ENCODE measurements at places on chromosomes 1 and 21.

DNA sequence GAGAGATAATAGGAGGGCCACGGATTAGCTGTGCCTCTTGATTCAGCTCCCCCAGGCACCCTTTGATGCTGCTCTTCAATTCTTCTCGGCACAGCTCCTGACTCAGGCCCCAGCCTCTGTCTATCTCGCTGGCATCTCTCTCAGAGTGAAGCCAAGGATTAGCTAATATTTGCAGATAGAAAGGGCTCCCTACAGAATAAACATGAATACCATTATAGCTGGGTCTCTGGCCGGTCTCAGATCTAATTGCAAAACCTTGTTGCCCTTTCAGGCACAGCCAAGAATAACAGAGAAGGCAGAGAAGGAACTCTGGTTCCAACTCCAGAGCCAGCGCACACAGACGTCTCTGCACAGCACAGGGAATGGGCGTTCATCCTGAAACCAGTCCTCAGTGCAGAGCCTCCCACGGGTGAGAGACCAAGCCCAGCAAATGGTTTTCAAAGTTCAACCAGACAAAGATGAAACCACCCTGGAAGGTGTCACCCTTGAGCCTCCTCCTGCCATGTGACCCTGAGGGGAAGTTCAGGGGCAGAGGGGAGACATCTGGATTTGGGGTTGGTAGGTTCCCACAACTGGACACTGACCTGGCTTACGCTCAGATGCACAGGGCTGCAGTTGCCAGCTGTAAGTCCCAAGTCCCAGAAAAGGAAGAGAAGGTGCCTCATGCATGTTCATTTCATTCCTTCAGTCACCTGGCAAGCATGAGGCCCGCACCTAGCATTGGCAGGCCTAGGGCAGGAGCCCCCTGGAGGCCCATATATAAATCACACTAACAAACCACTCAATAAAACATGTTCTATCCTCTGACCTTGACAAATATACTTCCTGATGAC is 394.0 kb downstream of the NPHP4 start:
- no peak for DNase-seq

DNA sequence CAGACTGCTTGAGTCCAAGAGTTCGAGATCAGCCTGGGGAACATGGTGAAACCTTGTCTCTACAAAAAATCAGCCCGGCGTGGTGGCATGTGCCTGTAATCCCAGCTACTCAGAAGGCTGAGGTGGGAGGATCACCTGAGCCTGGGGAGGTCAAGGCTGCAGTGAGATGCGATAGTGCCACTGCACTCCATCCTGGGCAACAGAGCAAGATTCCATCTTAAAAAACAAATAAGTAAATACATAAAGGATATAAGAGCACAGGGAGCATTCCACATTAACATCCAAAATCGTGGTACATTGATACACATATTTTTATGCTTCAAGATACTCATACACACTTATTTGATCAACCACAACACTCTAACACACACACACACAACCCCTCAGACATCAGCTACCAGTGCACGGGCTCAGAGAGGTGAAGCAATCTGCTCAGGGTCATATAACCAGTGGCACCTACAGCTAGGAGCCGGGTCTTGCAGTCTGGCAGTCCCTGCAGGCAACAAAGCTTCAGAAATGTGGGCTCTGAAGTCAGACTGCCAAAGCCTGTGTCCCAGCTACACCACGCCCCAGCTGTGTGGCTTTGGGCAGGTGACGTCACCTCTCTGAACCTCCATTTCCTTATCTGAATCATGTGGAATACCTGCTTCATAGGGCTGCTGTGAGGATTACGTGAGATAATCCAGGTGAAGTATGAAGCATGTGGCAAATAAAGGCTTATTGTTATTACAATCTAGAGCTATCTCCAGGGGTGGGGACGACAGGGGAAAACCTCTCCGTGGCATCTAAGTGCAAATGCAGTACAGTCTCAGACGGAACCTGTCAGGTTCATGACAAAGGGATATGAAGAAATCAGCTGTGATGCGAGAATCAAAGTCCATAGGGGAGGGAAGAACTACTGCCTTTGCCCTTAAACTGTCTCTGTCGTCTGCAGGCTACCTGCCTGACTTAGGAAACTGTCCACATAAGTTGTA is 4.8 kb upstream of the CRYBG2 start:
- peak; percentile 79 for DNase-seq

- no peak for DNase-seq
These were observed 57.2 kb downstream of the EYA3 start for GRCh38 chr1:28031173-28031572.

DNA sequence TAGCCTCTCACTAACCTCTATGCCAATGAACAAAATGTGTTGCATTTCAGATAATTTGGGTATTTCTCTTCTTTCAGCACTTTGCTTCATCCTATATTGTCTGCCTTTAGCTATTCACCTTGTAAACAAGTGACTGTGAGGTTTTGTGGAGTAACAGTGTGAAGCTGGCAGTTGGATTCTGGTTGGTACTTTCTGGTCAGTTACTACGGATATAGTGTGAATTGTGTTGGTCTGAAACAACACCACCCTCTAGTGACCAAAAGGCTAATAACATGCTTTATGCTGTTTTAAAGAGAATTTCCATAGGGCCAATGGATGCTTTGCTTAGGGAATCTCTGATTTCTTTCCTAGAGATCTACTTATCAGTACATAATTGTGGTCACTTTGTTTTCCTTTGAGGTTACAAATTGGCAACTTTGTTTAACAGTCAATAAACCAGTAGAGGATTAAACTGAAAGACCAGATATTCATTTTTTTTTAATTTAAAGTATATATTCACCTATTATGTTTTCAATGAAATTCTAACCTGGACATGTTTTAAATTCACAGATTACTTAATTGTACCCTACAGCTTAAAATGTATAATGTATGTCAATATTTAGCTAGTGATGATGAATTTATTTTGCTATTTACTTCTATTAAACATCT is 2.5 kb upstream of the PTGER3 start:
- no peak for DNase-seq

GRCh38 chr1:54415991-54416390 is 9.8 kb upstream of the SSBP3 start:
- no peak for DNase-seq

DNA sequence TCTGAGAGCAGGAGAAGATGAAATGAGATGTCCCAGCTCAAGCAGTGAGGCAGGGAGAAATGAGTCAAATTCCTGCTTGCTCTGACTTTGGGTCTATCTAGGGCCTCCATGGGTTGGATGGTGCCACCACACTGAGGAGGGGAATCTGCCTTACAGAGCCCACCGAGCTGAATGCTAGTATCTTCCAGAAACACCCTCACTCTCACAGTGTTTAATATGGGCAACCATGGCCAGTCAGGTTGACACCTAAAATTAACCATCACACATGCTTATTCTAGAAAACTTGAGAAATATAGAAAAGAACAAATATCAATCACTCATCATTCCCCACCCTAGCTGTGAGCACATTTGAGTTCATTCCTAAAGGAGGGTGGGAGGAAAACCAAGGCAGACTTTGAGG is 29.4 kb upstream of the FHAD1 start:
- no peak for DNase-seq

GRCh38 chr1:32291708-32292538 is at the start of gene HDAC1:
HDAC1 (plus strand) TSS chr1:32292083; CDS start chr1:32292170, 87 bp downstream.
- peak; percentile 98 for DNase-seq

DNA sequence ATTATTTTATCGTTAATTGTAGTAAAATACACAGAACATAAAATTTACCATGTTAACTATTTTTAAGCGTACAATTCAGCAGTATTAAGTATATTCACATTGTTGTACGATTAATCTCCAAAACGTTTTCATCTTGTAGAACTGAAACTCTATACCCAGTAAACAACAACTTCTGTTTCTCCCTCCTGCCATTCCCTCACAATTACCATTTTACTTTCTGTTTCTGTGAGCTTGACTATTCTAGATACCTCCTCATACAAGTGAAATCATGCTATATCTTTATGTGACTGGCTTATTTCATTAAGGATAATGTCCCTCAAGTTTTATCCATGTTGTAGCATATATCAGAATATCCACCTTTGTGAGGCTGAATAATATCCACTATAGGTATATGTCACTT is 156.8 kb downstream of the ST6GALNAC3 start:
- no peak for DNase-seq

GRCh38 chr1:151594143-151594625 is 17.7 kb upstream of the SNX27 start:
- peak; percentile 89 for DNase-seq

DNA sequence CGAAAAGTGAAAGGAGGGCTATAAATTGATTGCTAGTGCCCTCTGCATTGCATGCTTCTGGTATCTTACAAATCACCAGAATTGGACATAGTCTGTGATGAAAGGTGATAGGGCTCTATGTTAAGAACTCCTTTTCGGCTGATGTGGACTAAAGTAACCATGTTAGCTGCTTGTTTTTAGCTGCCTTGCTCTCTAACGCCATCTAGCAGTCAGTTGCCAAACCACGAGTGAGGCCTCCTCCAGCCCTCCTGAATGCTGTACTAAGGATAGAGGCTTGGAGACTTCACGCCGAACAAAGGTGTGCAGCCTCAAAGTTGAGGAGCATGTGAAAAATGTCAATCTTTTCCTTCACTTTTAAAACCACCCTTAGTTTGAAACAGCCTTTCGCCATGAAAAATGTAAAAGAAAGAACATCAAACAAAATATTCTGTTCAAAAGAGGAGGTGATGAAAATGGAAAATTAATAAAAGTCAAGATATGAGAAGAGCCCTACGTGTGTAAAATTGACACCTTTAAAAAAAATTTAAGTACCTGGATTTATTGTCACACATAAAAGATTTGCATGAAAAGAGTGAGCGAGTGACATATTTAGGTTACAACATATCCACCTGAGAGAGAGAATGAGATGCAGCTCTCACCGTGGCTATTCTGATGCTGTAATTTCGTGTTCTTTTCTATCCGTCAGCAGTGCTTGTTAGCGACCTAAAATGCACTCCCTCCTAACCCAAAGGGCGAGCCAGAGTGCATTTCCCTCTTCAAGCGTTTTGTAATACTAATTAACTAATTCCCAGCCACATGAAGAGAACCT is 8.1 kb downstream of the LRRC53 start:
- peak; percentile 61 for DNase-seq

GRCh38 chr1:208270651-208271141 is 26.5 kb upstream of the PLXNA2 start:
- no peak for DNase-seq

DNA sequence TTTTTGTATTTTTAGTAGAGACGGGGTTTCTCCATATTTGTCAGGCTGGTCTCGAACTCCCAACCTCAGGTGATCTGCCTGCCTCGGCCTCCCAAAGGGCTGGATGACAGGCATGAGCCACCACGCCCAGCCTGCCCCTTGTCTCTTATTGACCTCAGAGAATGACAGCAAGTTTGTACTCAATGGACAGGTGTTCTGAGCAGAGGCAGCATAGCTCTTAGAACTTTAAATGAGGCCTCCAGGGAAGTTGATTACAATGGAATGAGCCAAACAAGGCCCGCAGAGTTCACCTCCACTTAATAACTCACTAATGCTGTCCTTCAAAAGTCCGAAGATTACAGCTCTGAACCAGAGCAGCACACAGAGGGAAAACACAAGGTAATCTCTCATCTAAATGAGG is 10.9 kb downstream of the TMPRSS2 start:
- no peak for DNase-seq

GRCh38 chr1:42938645-42939615 is 19.7 kb downstream of the SLC2A1 start:
- DNase-seq: no peak

GRCh38 chr1:22949822-22950331 is 22.8 kb downstream of the LACTBL1 start:
- no peak for DNase-seq

- no peak for DNase-seq
These were observed 6.8 kb downstream of the SSU72 start for GRCh38 chr1:1567891-1568291.

GRCh38 chr1:70947835-70948234 is 99.8 kb downstream of the PTGER3 start:
- DNase-seq: no peak

- no peak for DNase-seq
These were observed 81.0 kb downstream of the HIVEP3 start for GRCh38 chr1:41837691-41838090.

- DNase-seq: no peak
These were observed 1629.3 kb downstream of the MRPL39 start for GRCh38 chr21:23977971-23978370.

- DNase-seq: peak; percentile 20
These were observed 645 bp downstream of the ATP6V0B start for GRCh38 chr1:43975249-43975961.

- DNase-seq: no peak
These were observed 2.5 kb upstream of the JUN start for GRCh38 chr1:58786184-58786926.

- no peak for DNase-seq
These were observed 3.6 kb downstream of the CHAF1B start for GRCh38 chr21:36388835-36389234.

GRCh38 chr1:154896771-154897286 is 26.7 kb upstream of the KCNN3 start:
- DNase-seq: no peak

DNA sequence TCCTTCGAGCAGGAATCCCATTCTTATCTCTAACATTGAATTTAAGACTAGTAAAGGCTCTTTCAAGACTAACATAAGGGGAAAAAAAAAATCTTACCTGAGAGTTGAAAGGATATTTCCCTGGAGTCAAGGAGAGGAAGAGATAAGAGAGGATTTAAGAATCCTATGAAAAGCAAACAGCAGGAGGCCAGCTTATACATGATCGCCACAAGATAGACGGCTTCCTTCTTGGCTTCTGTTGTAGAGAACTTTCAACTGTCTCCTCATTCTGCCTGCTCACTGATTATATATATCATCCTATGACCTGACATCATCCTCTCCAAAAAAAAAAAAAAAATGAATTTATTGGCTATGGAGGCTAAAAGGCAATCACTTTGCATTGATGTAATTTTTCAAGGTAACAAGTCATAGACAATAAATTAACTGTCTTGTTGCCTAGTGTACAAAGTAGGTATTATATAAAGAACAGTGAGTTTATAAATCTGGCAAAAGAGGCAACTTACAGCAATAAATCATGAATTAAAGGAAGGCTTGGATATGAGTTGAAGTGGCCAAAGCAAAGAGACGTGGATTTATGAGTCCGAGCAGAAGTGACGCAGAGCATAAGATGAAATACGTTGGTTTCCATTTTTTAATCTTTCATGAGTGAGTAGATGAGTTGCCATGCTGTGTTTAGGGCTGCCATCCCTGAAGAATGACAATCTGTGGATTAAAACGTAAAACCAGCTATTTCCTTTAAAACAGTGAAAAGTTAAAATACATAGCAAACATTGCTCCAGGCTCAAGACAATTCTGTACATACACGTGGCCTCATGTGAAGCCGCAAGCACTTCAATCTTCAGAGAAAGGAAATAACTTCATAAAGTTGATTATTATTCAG is at the start of gene UTS2:
UTS2 (minus strand) TSS at position 262 of the 880 bp plus-strand sequence; CDS start at position 200, 62 bp downstream.
- DNase-seq: no peak

- no peak for DNase-seq
These were observed 38.6 kb downstream of the BRINP2 start for GRCh38 chr1:177209357-177209756.

DNA sequence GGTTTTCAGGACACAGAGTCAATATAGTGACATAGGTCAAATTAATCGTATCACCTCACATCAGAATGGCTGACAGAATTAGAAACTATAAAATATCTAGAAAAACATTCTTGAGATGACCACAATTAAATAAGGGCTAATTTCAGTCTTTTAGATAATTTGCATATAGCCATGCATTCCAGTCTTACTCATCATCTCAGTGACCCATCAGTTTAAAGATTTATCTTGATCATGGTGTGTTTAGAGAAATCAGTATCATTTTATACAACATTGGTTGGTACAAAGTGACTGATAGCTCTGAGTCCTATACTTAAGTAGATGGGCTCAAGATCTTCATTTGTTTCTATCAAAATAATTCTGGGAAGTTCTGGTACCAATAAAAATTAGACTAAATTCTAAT is 262.3 kb upstream of the SNX7 start:
- DNase-seq: no peak

GRCh38 chr1:55156093-55156492 is 59.1 kb downstream of the USP24 start:
- DNase-seq: no peak

All from activated CD4-positive, alpha-beta T cell treated with anti-CD3 and anti-CD28 coated beads, Interleukin-2, amount 50 U/mL, for 48 hours (primary cell).